ENCODE measurements at places on chromosomes 7 and 10.

DNA sequence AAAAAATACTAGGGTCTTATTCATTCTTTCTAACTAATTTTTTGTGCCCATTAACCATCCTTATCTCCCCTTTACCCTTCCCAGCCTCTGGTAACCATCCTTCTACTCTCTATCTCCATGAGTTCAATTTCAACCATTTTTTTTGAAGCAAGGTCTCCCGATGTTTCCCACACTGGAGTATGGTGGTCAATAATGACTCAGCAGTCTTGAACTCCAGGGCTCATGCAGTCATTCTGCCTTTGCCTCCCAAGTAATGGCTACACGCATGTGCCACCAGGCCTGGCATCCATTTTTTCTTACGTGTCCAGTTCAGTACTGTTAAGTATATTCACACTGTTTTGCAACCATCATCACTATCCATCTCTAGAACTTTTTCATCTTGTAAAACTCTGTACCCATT is 60.4 kb downstream of the CYTH3 start:
- DNase-seq: no peak

- DNase-seq: no peak
Observed at GRCh38 chr7:18241543-18242231, 214.0 kb upstream of the PRPS1L1 start.

DNA sequence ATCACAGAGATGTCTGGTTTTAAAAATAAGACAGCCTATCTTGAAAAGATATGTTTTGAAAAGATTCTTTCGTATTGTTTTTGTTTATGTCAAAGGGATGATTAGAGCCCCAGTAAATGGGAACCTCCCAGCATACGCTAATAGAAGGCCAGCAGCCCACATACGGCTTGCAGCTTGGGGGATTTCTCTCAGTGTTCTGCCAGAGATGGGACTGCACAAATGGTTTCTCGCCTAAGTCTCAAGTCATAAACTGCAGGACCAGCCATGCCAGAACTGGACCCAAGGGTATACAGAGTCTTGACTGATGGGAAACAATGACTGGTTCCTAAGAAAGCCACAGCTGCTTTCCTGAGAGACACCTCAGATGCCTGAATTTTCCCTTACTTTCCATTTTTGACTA is 306.9 kb upstream of the DGKB start:
- DNase-seq: no peak

DNA sequence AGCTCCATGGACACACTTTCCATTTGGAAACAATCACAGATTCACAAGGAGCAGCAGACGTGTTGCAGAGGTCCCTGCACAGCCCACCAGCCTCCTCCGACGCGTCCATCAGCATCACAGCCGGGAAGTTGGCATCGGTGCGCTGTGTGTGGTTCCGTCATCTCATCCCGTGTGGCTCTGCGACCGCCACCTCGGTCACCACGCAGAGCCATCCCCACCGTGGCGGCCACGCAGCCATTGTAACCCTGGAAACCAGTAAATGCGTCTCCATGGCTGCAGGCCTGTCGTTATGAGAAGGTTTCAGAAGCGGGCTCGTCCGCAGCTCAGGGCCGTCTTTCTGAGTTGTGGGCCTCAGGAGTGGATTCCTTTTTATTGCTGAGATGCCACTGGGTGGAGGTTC is 36.0 kb downstream of the FOXK1 start:
- no peak for DNase-seq

DNA sequence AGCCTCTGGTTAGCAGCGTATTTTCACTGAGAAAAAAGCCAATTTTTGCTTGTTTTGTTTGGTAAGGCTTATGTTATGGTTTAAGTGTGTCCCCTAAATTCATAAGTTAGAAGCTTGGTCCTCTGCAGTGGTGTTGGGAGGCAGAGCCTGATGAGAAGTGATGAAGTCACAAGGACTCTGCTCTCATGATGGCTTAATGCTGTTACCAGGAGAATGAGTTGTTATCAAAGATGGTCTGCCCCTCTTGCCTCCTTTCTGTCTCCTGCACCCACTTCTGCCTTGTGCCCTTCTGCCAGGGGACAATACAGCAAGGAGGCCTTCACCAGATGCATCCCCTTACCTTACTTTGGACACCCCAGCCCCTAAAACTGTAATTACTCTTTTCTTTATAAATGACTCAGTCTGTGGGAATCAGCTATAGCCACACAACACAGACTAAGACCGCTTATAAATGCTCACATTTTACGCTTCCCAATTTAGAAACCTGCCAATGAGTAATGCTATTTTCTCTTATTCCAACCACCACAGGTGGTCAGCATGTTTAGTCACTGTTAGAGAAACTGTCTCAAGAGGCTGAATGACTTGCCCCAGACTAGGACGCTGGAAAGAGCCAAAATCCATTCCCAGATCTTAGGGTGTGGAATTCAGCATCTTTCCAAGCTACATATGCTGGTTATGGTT is 6.1 kb upstream of the PKD1L1 start:
- DNase-seq: peak; percentile 62

- no peak for DNase-seq
Observed at GRCh38 chr7:144907577-144907976, 71.7 kb upstream of the TPK1 start.

DNA sequence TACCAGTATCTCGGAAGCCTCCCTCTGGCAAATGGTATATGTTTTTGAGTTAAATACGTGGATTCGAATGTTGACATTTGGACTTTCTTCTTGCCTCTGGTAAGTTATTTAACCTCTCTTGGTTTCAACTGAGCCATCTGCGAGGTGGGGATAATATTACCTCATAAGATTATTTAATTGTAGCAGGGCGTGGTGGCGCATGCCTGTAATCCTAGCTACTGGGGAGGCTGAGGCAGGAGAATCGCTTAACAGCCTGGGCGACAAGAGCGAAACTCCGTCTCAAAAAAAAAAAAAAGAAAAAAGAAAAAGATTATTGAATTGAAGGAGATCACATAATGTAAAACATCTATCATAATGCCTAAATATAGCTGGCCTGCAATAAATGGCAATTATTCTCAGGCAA is 396 bp upstream of the TAF5 start:
- no peak for DNase-seq

- no peak for DNase-seq
Observed at GRCh38 chr10:815338-816090, 116.0 kb downstream of the LARP4B start.

- no peak for DNase-seq
Observed at GRCh38 chr10:75014516-75015230, 96.8 kb upstream of the SAMD8 start.

- no peak for DNase-seq
Observed at GRCh38 chr7:33325754-33326484, 196.6 kb downstream of the BBS9 start.

Data from EH (cell line).